ENCODE measurements at places on chromosomes 3 and 15. TPM values are rescaled to one million over a fixed set of nuclear protein-coding genes. Genes with fewer than 3 reads are reported as not detected.

- no peak for DNase-seq
These were observed 18.0 kb downstream of the ATP10A start for GRCh38 chr15:25844981-25845680.

DNA sequence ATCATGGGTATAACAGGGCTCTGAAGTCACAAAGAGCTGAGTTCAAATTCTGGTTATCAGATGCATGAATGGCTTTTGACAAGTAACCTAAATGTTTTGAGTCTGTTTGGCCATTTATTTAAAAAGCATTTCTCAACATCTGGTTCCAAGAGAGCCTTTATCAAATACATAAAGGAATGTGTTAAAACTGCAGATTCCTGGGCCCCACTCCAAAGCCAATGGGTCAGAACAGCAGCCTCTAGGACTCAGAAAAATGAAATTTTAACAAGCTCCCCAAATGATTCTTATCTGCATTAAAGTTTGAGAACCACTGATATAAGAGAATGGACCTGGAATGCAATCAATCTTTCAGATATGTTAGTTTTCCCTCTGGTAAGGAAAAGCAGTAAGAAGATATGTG, 3.4 kb downstream of the B4GALT4 start:
- DNase-seq = no peak

The OCA2 gene
- total RNA-seq = not detected

GRCh38 chr3:87120236-87120635, 106.9 kb upstream of the CHMP2B start:
- DNase-seq = no peak

DNA sequence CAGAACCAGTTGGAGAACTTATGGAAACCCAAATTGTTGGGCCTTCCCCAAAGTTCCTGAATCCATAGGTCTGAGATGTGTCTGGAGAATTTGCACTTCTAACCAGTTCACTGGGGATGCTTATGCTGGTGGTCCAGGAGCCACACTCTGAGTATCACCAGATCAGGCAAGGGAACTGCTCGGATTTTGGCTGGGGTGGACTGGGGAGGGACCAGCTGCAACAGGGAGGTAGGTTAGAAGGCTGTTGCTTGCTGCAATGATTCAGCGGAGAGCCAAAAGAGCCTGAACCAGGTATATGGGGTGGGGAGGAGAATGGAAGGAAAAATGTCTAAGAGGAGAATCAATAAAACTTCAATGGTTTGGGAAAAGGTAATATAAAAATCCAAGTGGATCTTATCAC, 45.9 kb upstream of the EPHB1 start:
- no peak for DNase-seq

GRCh38 chr3:190768891-190769290, 93.6 kb downstream of the GMNC start:
- DNase-seq = no peak

The CNTN3 gene
- total RNA-seq = 2.6 TPM

DNA sequence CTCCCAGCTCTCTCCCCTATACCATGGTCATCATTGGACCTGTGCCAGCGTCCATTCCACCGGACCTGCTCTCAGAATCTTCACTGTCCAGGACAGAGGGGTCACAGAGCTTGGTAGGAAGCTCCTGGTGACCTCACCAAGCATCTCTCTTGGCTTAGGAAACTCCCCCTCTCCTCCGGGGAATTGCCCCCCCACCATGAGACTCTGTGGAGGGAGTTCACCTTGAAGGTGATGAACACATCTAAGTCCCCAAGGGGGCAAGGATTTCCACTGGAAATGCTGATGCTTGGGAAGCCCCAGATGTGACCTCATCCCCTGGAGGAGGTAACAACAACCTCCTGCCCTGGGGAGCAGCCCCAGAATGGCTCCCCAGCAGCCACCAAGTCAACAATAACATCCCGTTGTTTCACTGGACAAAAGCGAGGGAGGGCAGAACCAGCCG, 3.2 kb downstream of the SEMA7A start:
- no peak for DNase-seq

DNA sequence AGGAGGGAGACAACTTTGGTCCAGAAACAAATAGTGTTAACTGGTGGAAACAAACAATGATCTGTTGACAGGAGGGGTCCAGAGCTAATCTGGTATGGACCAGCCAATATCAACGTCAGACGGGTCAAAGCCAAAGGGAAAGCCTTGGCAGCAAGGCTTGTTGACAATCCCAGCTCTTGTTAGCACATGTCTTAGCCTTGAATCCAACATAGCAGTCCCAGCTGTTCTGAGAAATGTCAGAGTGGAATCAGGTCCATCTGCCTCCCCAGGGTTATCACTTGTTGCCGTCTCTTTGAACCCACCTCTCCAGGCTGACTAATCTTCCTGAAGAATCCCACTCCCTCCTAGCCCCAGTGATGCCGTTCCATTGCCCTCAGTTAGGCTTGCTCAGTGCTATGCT, 404.6 kb upstream of the MCTP2 start:
- no peak for DNase-seq

DNA sequence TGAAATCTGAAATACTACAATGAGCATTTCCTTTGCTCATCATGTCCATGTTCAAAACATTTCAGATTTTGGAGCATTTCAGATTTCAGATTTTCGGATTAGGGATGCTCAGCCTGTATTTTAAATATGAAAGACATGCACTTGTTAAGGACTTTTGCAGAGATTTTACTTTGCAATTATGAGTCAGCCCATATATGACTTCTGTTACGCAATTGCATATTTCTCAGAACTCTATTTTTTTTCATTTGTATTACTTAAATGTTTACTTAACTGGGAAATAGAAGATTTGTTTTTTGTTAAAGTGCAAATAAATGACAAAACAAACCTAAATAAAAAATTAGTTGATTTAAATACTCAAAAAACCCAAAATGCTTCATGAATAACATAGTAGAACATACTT, 376.2 kb downstream of the ZBTB20 start:
- no peak for DNase-seq

- no peak for DNase-seq
These were observed 352.6 kb downstream of the CGGBP1 start for GRCh38 chr3:87706176-87706575.

GRCh38 chr15:97921296-97921865, 39.1 kb upstream of the ARRDC4 start:
- DNase-seq = no peak

The LRTM1 gene
- not detected for total RNA-seq

DNA sequence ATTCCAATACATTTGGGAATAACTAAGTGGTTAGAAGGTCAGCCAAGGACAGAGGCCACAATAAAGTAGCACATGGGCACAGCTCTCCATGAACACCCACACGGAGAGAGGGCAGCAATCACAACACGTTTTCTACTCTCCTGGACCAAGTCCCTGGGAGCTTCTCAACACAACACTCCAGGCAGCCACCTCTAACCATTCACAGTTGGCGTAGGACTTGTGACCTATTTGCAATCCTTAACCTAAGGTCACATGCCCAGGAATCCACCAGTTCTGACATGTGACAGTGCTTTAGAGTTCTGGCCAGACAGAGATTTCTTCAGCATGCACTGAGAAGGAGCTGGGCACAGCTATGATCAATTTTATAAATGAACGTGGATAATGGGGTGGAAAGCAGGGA, 280.8 kb downstream of the SHQ1 start:
- DNase-seq = peak; percentile 82

The TM6SF1 gene
- 0.83 TPM for total RNA-seq

DNA sequence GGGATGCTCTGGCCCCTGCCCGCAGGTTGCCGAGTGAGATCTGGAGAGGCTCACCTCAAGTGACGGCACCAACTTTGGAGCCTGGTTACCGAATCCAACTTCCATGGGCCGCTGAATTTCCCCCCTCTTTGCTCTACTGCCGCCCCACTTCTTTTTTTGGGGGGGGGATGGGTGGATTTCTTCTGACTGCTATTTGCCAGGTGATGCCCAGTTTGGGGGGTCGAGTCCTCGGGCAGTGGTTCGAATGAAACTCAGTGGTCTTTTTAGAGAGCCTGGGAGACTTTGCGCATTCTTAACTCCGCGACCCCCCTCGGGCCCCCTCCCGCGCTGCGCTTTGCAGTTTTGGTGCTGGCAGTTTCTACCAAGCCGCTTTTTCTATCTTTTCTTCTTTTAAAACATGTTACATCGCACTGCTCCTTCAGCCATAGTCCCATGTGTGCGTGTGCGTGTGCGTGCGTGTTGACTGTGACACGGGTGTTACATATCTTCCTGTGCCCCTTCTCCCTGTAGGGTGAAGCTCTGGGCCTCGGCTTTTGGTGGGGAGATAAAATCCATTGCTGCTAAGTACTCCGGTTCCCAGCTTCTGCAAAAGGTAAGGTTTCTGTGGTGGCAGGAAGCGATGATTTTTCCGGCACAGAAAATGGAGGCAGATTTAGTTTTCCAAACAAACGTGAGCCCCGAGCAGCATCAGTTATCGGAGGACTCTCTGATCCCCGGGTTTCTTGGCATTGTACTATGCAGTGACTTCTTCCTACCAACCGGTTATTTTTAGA, 837 bp downstream of the CACNA2D3 start:
- no peak for DNase-seq
